ENCODE measurements at places on chromosomes 16 and 17.

DNA sequence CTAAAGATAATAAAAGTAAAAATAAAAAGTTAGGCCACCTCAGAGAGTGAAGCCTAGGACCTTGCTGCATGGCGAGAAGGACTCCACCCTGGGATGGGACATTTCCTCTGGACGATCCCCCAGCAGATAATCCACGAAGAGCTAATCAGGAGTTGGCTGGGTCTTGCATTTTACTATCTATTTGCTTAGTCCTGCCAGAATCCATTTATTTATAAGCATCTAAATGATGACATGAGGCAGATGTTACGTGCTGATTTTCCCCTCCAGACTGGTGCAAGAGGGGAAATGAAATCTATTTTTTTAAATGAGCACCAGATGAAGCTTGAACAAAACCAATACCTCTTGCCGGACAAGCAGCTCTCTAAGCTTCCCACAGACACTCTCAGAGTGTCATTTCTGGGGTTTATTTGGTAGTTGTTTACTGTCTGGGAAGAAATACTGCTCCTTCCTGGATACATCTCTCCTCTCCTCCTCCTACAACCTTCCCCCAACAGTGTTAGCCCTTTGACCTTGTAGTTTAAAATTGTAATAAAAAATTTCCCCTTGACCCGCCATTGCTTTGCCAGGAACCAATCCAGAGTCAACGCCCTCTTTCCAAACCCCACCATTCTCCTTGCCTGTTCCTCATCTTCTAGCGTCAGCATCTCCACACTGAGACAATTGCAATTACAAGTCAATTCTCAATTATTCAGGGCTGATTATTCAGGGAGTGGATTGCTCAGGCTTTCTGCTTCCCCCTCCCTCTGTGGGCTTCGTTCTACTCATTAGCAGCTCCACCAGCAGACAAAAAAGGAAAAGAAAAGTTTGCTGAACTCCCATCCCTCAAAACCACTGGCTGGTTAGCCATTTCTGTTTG, 63.0 kb downstream of the GSG1L start:
- DNase-seq: no peak

DNA sequence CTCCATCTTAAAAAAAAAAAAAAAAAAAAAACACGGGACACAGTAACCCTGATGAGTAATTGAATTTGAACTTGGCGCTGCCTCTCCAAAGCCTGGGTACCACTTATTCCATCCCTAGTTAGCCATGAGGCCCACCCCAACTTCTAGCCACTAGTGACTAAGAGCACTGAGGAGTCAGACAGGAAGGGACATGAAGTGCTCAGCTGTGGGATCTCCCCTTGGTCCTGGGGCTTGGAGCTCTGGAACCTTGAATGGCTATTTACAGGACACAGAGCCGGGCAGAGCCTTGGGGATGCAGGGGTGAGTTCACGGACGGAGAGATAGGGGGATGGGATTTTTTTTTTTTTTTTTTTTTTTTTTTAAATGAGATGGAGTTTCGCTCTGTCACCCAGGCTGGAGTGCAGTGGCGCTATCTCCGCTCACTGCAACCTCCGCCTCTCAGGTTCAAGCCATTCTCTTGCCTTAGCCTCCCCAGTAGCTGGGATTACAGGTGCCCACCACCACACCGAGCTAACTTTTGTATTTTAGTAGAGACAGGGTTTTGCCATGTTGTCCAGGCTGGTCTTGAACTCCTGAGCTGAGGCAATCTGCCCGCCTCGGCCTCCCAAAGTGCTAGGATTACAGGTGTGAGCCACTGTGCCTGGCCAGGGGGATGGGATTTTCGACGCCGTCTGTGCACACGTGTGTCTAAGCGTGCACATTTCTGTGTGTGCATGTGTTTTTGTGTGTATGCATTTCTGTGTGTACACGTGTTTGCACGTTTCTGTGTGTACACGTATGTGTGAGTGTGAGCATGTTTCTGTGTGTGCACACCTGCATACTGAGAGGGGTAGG, 20.4 kb upstream of the CIBAR2 start:
- DNase-seq: no peak

- no peak for DNase-seq
Measured at GRCh38 chr17:65193305-65193704, 56.1 kb downstream of the RGS9 start.

DNA sequence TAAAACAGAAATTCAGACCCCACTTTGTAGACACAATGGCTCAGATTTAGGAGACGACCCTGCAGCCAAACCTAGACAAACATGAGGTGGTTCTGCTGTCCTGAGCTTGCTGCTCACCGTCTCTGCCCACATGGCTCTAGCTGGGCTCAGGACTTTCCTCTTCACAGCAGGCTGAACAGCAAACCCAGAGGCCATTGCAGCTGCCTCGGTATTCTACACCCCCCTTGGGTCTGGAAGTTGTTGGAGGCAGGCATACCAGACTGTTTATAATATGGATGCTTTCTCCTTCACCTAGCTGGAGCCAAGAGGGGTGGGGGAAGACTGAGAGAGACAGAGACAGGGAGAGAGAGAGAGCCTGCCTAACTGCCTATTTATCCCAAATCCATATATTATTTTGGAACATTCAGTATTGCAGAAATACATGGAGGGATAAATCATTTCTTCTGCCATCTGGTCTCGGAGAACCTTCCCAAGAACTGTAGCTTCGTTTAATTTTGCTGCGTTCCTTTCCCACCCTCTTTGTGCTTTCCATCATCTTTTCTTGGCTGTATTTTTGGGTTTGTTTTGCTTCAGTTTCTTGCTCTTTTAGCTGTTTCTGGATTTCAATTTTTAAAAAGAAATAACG, 628.2 kb upstream of the RBFOX1 start:
- no peak for DNase-seq

DNA sequence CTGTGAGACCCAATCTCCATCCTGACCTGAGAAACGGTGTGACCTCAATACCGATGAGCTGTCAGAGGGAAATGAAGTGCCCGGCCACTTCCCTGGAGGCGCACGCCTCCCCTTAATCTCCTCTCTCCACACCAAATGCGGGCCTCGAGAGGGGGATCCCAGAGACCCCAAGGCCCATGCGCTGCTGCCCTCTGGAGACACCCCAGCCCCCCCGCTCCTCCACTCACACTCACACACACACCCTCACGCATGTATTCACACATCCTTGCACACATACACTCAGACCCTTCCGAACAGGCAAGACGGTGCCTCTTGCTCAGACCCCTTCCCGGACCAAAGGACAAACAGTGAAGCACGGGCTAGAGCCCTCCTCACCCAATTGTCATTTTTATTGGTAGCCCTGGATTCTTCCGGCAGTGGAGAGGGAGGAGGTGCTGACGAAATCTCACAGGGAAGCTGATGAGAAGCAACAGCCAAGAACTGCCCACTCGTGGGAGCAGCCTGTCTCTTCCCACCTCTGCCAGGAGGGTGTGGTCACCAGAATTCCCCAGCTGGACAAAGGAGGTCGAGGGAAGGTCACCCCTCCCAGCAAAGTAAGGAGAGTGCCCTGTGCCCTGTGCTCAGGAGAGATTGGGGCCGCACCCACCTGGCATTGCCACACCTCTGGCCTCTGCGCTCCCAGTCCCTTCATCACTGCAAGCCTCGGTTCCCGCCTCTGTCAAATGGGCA, 136.0 kb upstream of the TNRC6C start:
- DNase-seq: no peak

DNA sequence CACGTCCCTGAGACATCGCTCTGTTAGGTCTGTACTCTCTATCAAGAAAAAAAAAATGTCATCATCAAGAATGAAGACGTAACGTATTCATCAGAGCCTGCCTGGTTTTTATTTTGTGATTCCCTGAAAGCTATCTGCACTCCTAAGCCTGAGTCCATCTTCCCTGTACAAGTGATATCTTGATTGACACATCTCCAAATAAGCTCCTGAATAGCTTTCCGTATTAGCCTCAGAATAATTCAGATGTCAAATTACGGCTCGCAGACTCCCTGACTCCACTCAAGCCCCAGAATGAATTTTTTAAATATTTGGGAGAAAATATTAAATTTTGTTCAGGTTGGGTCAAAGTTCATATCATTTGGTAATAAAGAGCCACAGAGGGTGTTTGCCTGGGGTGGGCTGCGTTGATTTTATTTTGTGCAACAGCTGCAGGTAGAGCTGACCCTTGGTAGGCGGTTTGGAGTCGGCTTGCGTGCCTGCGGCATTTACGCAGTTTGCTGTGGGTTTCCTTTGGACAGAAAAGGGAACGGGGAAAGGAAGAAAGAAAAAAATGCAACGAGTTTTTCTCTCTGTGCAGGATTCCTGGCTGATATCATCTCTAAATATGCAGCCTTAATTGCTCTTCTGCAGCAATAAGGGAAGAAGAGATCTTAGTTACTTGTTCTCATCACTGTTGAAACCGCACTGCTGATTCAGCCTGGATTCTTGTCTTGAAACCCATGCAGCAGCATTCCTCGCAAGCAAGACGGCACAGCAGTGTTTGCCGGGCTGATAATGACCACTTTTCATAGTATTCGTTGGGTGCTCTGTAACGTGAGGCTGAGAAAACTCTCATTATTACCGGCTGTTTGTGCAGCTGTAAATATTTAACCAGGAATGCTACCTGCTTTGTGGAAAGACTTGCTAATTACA, 114.7 kb downstream of the IRX3 start:
- no peak for DNase-seq

- DNase-seq: no peak
Measured at GRCh38 chr16:31395647-31396046, 2.5 kb downstream of the ITGAD start.

GRCh38 chr17:42288803-42289610, 709 bp downstream of the STAT5A start:
- peak; percentile 65 for DNase-seq

- DNase-seq: no peak
Measured at GRCh38 chr16:59295993-59296736, 562.0 kb upstream of the GOT2 start.

DNA sequence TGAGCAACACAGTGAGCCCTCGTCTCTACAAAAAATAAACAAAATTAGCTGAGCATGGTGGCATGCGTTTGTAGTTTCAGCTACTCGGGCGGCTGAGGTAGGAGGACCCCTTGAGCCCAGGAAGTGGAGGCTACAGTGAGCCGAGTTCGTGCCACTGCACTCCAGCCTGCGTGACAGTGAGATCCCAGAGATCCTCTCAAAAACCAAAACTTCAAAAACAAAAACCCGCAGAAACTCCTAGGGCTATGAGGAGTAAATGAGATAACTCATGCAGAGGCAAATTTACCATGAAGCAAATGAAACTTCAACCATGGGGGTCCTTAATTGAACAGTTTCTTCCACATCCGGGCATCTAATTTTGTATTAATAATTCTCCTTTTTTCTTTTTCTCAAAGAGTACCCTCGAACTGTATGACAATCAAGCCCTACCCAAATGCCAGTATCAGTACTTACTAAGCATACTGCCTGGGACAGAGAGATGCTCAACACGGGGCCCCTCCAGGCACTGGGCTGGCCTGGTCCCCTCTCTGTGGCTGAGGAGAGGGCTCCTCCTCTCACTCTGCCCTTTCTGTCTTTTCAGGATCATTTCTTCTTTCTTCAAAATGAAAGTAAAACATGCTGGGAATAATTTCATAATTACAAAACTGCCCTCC, 789 bp upstream of the PIPOX start:
- DNase-seq: no peak

- no peak for DNase-seq
Measured at GRCh38 chr17:82241183-82241925, 12.5 kb downstream of the SLC16A3 start.

DNA sequence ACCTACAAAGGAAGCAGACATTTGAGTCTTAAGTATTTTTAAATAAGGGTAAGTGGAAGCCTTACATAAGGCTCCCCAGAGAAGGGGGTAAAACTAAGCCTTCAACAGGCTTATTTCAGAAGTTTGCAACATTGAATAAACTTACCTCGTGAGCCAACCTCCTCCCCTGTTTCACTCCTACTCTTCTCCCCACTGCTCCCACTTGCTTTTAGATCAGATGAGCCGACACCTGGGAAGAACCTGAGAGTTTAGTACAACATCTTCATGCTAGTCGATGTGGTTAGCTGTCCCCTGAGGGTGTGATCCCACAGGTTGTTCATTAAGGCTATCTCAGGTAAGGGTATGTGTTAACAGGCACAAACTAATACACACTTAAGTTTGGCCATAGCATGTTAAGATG, 13.8 kb downstream of the ZP2 start:
- DNase-seq: no peak

DNA sequence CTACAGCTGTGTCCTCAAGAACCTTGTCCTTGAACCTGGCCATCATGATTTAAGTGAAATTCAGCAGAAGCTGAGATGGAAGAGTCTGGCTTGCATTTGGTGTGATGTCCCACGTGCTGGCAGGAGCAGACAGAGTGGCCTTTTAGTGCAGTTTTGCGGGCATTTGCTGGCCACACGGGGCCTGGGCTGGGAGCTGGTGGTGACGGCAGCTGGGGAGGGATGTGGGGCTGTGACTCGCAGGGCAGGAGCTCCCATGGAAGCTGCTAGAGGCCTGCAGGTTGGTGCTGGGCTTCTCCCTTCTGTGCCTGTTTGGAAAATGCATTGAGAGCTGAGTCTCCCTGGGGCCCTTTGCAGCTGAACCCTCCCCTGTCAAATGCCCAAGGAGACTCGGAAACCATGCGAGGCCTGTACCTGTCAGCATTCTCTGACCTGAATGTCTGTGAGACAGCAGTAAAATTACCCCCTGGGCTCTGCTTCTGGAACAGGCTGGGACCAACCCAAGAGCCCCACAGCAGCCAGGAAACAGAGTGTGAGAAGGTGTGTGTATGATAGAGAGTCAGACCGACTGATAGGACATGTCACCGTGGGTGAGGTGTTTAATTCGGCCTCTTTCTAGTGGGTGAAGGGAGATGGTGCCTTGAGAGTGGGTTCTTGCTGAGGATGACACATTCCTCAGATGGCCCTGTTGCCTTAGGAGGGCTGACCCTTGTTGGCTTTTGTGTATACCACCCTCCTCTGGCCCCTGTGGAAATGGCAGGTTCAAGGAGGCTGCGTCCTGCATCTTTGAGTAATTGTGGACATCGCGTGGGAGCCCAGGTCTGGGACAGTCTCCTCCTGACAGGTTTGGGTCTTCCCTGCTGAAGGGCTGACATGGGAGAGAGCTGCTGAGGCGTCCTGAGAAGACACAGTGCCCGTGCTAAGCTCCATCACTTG, 145.5 kb downstream of the MSI2 start:
- no peak for DNase-seq

GRCh38 chr17:21033350-21033749, 9.5 kb downstream of the USP22 start:
- DNase-seq: no peak

- no peak for DNase-seq
Measured at GRCh38 chr17:80431246-80432195, 16.6 kb downstream of the ENDOV start.

- DNase-seq: peak; percentile 38
Measured at GRCh38 chr17:9002606-9003354, 18.5 kb upstream of the NTN1 start.

DNA sequence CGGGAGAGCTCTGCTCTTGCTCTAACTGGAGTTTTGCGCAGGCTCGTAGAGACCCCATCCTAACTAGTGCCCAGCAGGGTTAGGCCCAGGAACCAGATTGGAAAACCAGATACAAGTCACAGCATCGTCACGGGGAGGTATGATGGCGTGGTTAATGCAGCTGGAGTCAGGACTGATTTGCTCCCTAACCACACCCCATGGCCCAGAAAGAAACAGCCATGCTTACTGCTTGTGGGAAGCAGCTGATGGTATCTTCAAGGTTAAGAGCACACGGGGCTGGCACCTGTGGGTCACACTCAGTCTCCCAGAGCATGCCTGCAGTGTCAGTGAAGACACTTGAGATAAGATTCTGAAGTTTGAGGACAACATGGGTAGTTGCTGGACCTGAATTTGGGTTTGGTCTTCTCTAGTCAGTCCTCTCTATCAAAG, 60.2 kb downstream of the WIPI1 start:
- DNase-seq: no peak
